ENCODE measurements at places on chromosomes 16 and 17.

GRCh38 chr16:59440-60059 is 5.9 kb downstream of the SNRNP25 start:
- DNase-seq: no peak

DNA sequence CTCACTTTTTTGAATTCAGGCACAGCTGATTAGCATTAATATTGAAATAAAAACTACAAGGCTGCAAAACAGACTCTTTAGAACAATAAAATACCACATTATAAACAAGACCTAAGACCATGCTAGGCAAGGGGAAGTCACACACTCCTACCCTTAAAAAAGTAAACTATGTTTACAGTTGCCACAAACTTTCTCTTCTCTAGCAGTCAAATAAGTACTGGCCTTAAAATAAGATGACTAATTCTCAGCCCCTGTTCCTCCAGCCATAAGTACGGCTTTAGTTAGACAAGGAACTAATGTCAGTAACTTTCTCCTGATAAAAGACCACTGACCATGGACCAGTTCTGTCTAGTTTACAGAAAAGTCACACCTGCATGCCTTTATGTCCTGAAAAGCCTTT is 19.5 kb upstream of the CPHXL start:
- DNase-seq: no peak

DNA sequence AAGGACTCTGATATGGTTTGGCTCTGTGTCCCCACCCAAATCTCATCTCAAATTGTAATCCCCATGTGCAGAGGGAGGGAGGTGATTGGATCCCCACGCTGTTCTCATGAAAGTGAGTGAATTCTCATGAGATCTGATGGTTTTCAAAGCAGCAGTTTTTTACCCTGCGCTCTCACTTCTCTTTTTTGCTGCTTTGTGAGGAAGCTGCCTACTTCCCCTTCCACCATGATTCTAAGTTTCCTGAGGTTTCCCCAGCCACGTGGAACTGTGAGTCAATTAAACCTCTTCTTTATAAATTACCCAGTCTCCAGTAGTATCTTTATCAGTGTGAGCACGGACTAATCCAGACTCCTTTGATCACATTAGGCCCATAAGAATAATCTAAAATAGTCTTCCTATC is 719.7 kb upstream of the CDH8 start:
- peak; percentile 12 for DNase-seq

GRCh38 chr17:69407759-69408158 is 6.7 kb upstream of the MAP2K6 start:
- DNase-seq: no peak

DNA sequence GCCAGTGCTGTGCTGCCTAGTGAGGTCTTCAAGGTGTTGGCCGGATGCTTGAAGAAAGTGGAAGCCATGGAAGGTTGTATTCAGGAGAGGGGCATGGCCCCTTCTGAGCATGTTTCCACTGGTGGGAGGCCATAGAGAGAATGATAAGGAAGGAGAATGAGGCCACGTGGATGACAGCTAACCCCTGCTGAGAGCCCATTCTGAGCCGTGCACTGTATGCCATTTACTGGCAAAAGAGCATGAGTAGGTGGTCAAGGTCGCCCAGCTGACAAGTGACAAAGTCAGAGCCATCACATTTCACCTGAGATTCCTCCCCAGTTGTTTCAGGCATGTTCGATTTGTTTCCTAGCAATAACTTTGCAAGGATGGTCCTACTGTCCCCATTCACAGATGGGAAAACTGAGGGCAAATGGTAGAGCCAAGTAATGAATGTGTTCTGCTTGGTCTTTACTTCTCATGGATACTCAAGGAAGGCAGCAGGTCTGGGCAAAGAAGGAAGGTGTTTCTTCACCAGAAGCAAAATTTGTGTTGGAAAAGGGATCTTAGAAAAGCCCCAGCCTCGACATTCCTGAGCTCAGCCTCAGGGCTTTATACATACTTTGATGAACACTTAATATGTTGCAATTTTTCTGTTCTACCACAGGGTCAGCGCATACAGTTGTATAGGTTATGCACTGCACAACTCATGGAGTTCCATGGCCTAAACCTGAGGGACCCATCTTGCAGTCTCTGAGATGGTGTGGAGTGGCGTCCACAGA is 10.5 kb upstream of the NKD1 start:
- no peak for DNase-seq

GRCh38 chr16:89150090-89150835 is 21.3 kb upstream of the CDH15 start:
- no peak for DNase-seq

DNA sequence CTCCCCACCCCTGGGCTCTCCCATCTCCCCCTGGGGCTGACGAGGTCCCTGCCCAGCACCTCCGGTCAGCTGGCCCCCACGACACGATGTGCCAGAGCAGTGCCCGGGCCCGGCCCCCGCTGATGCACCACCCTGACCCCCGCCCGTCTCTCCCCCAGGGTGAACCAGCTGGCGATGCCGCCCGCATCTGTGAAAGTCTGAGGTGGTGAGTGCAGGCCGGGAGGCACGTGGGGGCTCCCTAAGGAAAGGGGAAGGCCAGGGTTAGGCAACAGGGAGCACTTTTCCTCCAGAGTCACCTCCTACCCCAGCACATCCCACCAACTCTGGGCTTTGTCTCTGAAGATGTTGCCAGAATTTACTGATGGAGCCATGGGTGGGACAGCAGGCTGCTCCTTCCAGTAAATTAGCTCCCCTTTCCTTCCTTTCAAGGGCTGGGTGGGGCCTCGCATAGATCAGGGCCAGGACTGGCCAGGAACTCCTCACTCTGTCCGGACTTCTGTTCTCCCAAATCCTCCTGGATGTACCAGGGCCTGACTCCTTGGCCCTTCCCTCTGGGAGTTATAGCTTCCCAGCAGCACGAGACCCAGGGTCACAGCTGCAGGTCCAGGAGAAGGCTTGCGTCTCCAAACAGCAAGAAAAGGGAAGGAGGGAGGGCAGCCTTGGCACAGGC is 18.3 kb downstream of the MYBBP1A start:
- peak; percentile 55 for DNase-seq

- DNase-seq: no peak
Measured at GRCh38 chr17:75980188-75981018, 1.4 kb downstream of the TEN1 start.

- no peak for DNase-seq
Measured at GRCh38 chr16:26909623-26910022, 157.1 kb upstream of the C16orf82 start.

DNA sequence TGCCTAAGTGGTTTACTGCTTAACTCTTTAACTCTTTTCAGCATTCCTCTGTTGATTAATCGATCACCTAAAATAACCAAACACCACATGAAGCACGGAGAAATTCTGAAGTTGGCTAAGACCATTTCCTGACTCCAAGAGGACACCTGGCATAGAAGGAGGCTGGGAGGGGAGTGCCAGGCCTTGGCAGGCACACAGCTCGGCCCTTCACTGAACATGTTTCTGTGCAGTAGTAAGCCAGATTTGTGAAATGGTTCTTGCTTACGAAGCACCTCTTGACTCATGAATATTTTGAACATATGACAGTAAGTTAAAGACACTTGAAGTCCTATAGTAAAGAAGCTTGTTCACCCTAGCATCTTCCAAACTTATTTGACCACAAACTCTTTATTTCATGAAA is 82.3 kb downstream of the FOXL1 start:
- no peak for DNase-seq

DNA sequence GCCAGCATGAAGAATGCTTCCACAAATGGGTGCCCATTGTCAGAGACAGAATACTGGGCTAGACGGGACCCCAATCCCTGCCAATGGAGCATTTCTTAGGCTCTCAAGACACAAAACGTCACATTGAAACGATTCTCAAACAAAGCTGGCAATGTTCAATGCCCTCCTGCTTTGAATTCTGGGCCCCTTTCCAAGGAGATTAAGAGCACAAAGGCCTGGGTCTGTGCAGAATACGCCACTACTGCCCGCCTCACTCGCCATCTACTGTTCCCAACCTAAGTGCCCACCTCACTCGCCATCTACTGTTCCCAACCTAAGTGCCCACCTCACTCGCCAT is 9.7 kb downstream of the CFAP20 start:
- no peak for DNase-seq

- no peak for DNase-seq
Measured at GRCh38 chr17:35534576-35535093, 2.8 kb downstream of the SLFN12L start.

DNA sequence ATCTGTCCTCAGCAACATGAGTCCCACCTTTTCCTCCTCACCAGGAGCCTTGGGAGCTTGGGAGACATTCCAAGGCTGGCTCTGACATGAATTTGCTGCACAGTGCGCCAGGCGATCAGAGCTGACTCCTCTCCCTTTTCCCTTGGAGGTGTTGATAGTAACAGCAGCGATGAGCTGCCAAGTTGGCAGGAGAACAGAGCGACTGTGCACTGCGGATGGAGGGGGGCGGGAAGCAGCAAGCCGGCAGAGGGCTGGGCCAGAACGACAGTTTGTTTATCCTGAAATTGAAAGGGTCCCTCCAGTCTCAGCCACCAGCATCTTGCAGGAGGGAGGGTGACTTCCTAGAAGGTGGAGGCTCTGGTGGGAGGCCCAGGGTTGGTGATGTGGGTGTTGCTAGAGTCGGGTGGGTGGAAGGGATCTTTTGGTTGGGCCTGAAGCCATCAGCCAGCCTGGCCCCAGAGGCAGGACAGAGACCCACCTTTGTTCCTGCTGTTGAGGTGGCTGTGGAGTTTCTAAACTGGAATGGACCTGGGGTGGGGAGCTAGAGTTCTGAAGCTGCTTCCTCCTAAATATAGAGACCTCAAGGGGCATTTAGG is 22.5 kb upstream of the DYNLL2 start:
- DNase-seq: no peak

DNA sequence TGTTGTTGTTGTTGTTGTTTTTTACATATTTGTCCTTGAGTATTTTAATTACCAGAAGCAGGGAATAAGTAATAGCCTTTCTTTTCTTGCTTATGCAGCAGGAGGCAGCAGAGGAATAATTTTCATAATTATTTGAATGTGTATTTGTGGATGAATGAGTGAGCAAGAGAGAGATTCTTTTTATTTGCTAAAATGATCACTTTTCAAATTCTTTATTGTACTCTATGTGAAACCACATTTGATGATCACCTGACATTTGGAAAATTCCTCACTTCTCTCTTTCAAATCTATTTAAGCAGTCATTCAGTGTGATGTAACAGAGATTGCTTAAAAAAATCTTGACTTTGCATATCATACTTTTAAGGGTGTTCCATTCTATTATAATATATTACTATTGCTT is 223.6 kb downstream of the BCAS3 start:
- peak; percentile 50 for DNase-seq

GRCh38 chr17:32835291-32835761 is 41.6 kb downstream of the MYO1D start:
- no peak for DNase-seq

DNA sequence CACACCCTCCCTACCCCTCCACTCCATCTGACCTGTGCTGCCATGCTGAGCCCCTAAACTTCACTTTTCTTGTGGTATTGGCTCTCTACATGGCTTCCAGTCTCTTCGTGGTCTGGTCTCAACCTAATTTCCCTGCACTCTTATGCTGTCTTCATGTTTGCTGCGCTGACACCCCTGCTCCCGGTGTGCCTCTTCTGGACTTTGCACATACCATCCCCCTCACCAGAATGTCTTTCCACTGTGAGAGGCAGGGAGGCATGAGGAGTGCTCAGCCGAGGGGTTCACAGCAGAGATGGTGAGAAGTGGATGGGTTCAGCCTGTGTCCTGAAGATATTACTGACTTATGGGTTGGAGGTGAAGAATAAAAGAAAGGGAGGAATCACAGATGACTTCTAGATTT is 2.5 kb downstream of the TNFSF12 start:
- DNase-seq: no peak

DNA sequence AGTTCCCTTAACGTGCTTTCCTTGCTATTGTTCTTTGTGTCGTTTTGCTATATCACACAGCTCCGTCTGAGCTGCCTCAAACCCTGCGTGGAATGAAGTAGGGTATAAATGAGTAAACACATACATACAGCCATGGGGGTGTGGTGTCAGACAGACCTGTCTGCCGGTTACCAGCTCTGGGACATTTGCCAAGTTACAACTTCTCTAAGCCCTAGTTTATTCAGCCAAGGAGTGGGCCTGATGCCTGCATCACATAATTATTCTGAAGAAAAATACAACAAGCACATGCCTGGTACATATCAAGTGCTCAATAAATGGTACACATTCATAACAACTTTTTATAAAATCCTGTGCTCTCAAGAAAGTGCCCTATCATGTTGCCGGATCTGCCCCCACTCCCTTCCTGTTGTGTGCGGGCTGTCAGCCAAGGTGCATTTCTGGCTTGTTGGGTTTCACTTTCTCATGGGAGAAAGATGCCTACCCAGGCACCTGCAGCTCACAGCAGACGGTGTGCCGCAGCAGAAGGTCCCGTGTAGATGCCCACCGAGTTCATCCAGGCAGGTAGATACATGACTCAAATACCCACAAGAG is 30.5 kb downstream of the SMPD3 start:
- DNase-seq: no peak

- peak; percentile 59 for DNase-seq
Measured at GRCh38 chr17:16491703-16492612, at the start of gene LRRC75A. Gene LRRC75A (minus strand): TSS chr17:16492193. CDS start chr17:16491990, 203 bp downstream.

DNA sequence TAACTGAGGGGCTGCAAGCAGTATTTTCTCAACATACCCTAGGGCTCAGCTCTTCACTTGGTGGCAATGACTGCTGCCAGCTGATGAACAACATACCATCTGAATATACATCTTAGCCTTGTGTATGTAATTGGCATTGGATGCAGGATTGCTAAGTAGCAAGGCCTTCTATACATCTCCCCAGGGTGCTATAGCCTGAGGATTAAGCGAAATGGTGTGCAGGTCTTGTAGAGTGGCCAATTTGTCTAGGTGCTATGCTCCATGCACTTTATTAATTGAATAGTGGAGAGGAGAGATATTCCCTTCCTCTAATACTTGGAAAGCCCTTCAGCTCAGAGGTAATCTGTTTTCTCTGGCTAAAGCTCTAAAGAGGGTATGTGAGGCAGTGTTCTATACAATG is 71.9 kb downstream of the KIF2B start:
- no peak for DNase-seq

DNA sequence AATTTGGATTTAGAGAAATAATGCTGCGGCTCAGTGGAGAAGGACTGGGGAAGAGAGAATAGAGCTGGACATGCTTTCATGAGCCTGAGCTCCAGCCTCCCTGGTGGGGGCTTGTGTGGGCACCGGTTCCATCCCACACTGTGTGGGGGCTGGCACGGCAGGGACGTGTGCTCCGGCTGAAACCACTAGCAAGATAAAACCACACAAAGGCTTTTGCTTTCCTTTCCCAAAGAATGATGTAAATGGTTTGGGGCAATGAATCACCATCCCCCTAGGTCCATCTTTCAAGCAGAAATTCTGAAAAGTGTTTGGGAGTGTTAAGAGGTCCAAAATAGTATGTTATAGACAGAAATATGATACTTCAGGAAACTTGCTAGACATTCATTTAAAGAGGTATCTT is 77.0 kb downstream of the CDH11 start:
- DNase-seq: no peak

- no peak for DNase-seq
Measured at GRCh38 chr17:50944902-50945720, 79.0 kb upstream of the TOB1 start.

DNA sequence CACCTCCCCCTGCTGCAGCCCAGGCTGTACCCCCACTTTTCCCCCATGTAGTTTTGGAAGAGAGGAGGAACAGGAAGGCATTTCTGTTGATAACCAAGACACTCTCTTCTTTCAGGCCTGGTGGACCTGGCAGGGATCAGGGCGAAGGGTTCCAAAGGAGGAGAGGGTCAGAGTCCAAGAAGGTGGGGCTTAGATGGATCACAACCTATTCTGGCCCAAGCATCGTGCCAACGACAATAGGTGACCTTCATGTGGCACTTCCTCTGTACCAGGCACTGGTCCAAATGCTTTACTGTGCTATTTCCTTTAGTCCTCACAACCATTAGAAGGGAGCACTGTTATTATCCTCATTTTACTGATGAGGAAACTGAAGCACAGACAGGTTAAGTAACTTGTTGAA is 84.3 kb downstream of the TMEM132E start:
- DNase-seq: no peak
